ENCODE measurements at places on chromosomes 6 and 20.

DNA sequence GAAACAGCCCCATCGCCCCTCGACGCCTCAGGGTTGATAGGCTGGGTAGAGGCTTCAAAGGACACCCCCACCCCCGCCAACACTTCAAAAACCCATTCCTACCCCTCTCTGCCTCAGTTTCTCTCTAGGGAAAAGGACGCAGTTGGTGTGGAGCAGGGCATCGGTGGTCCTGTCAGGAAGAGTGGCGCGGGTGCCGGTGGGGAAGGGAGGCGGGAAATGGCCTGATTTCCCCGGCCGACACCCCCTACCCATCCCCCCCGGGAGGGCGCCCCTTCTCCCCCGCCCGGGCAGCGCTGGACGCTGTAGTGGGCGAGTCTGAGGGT is 367 bp downstream of the NRSN2 start:
- peaks cover 15% of the 10 kb centered on the region for H3K27me3 ChIP-seq
- DNase-seq = no peak
- H3K4me1 ChIP-seq = peaks cover 16% of the 10 kb centered on the region
- H3K27ac ChIP-seq = peak overlapping the region; percentile 100
- peak overlapping the region; percentile 83 for H3K4me3 ChIP-seq

GRCh38 chr6:156009656-156010055 is 554.0 kb upstream of the NOX3 start:
- no peak overlapping the region for H3K4me3 ChIP-seq
- no peaks in the 10 kb centered on the region for H3K36me3 ChIP-seq
- H3K27ac ChIP-seq = no peak overlapping the region

GRCh38 chr6:118875672-118876071 is 18.3 kb upstream of the ASF1A start:
- H3K27me3 ChIP-seq = no peaks in the 10 kb centered on the region
- peaks cover 4% of the 10 kb centered on the region for H3K36me3 ChIP-seq
- H3K4me3 ChIP-seq = no peak overlapping the region

DNA sequence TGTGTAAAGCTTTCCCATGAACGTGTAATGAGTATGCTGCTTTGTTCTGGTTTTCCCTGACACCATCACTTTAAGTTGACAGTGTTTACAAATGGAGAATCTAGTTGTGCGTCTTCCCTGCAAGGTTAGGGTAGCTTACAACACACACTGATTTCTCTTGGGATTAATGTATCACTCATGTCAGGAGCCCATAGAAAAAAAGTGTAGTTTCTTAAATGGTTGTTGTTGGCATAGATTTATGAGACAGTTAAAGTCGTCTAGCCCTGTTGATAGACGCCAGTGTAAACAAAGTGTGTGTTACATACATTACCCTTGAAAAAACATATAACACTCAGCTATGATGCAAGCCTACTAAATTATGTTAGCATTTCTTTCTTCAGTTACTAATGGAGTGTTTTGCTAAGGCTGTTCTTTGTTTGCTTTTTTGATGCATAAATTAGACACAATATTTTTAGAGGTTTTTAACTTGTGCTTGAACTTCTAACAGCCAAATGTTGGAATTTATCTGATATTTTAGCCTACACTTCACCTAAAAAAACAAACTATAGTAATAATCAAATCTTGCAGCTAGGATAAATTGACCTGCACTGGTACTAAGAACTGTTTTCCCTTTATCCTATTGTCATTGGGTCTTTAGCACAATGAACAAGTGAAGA is 88.6 kb downstream of the RNF217 start:
- no peak overlapping the region for H3K4me3 ChIP-seq
- peaks cover 2% of the 10 kb centered on the region for H3K4me1 ChIP-seq
- H3K36me3 ChIP-seq = no peaks in the 10 kb centered on the region
- DNase-seq = no peak
- H3K27ac ChIP-seq = no peak overlapping the region

DNA sequence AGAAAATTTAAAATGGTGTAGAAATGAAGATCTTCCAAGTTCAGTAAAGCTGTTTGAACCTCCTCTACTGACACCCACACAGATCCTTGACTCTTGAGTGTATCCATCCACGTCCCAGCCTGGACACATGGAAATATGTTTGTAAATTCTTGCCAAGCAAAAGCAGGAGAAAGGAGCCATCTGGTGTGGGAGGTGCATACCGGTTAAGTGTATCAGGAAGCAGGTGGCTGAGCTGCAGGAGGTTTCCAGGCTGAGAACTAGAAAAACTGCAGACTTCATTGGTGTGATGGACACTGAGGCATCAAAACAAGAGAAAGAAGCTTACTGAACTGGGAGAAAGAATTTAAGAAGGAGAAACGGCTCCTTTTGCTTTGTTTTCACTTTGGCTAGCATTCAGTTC is 229.9 kb upstream of the GRIK2 start:
- DNase-seq = peak; percentile 24
- no peaks in the 10 kb centered on the region for H3K27me3 ChIP-seq
- H3K4me3 ChIP-seq = no peak overlapping the region
- H3K4me1 ChIP-seq = peaks cover 23% of the 10 kb centered on the region

DNA sequence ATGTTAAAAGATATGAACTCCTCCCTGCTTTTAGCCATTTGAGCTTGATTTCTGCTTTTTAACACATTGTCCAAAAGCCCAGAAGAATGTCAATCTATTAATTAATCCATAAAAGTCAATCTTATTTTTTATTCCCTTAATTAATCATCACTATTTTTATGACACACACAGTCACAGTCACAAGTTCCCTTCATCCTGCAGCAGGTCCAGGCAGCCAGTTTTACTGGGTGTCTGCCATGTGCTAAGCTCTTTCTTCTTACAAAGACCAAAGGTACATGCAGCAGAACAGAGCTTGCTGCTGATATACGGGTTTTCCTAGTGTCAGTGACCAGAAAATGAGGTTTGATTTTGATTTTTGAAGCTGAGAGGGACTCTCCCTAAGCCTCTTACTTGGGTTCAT is 53.3 kb upstream of the SLC22A23 start:
- no peaks in the 10 kb centered on the region for H3K4me1 ChIP-seq
- H3K27ac ChIP-seq = no peak overlapping the region
- peaks cover 2% of the 10 kb centered on the region for H3K27me3 ChIP-seq
- no peak overlapping the region for H3K4me3 ChIP-seq
- H3K36me3 ChIP-seq = peaks cover 5% of the 10 kb centered on the region
- DNase-seq = no peak

DNA sequence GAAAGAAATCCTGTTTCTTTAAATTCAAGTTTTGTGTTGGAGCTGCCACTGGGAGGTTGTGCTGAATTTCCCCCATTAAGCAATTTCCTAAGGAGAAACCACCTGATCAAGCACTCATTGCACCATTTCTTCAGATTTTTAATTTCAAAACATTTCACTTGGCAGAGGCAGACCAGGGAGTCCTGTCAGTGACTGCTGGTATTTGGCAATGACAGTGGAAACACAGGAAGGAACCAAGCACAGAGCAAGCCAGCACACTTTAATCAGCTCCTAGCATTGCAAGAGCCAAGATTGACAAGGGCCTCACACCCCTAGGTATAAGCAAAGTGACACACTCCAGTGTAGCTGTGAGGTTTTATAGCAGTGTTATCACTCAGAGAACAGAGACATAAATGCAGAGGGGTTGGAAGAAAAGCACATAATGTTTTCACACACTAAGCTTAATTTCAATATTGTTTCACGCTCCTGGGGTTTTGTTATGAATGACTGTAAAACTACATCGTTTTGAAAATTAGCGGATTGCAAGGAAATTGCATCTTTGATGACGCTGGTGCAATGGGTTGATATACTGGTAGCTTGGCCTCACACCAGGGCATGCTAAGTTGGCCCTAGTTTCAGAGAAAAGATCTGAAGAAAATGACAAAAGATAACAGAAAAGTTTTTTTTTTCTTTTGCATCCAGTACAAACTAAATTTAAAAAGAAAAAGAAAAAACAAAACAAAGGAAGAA is 768.4 kb downstream of the TFAP2A start:
- H3K4me3 ChIP-seq = no peak overlapping the region
- no peak for DNase-seq
- no peaks in the 10 kb centered on the region for H3K27me3 ChIP-seq
- no peaks in the 10 kb centered on the region for H3K4me1 ChIP-seq

DNA sequence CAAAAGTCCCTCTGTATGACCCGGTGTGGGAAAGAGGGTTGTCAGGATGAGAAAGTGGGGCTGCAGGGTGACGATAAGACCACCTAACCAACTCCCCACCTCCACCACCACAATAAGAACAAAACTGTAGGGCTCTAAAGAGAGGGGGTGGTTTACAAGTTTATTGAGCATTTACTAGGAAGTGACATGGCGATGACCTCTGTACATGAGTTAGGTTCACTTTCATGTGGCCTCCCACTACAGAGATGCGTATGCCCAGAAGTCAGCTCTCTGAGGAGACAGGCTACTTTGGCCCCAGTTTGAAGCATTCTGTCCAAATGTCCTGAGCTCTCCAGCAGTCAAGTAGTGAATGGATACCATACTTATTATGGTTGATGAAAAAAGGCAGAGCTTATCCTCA is 28.7 kb upstream of the PI16 start:
- peaks cover 2% of the 10 kb centered on the region for H3K27me3 ChIP-seq
- peaks cover 7% of the 10 kb centered on the region for H3K36me3 ChIP-seq
- H3K27ac ChIP-seq = no peak overlapping the region
- DNase-seq = no peak

DNA sequence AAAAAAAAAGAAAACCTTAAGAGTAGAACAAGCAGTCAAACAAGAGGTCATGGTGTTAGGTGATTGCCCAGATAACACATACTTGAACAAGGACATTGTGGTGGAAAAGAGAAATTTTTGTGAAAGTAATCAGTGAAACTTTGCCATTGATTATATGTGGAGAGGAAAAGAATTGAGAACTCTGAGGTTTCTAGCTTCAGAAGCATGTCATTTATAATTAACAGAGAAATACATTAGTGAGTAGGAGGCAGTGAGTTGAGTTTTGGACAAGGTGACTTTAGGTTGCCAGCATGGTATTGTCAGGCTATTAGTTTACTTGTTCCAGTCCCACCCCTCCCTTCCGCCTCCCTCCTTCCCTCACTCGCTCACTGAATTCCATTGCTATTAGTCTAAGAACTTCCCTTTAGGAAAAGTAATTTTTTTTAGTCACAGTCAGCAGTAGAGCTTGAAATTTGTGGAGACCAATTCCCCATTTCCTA is 17.2 kb downstream of the TAB2 start:
- no peak for DNase-seq
- no peak overlapping the region for H3K4me3 ChIP-seq
- H3K36me3 ChIP-seq = no peaks in the 10 kb centered on the region
- H3K27ac ChIP-seq = no peak overlapping the region
- peaks cover 2% of the 10 kb centered on the region for H3K27me3 ChIP-seq
- peaks cover 30% of the 10 kb centered on the region for H3K4me1 ChIP-seq

DNA sequence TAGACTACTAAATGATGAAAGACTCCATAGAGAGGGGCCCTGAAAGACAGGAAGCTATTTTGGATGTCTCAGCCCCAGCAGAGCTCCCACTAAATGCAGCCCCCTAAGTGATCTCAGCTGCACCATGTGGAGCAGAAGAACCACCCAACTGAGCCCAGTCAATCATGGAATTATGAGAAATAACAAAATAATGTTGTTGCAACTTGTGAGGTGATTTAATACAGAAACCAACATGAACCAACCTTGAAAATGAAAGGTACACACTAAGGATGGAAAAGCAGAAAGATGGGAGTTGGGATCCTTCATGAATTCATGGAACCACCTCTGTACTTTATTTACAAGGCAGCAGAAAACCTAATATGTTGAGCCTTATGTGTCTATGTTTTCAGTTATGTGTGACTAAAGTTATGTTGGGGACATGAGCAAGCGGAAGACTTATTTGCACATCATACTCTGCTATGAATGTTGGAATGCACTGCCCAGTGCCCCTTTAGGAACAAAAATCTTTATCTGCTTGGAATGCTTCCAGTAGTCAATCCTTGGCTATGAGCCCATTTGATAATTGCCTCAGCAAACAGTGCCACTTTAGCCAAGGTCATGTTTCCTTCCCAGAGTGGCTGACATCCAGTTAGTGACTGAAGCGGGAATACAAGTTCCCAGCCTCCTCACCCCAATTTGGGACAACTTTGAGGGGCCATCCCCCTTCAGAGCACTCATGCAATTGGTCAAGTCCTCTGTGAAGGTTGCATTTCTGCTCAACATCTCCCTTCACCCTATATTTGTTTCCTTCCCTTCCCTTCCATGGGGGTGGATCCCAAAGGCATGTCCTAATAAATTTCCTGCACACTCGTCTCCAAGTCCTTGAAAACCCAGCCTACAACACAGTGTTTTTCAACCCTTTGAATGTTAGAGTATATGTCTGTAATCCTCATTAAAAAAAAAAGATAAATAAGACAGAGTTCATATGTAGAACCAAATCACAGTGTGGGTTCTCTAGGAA is 18.4 kb downstream of the TP53RK start:
- H3K4me3 ChIP-seq = no peak overlapping the region
- no peak for DNase-seq
- peaks cover 14% of the 10 kb centered on the region for H3K4me1 ChIP-seq
- H3K27me3 ChIP-seq = peaks cover 5% of the 10 kb centered on the region
- H3K27ac ChIP-seq = no peak overlapping the region
- H3K36me3 ChIP-seq = peaks cover 35% of the 10 kb centered on the region

DNA sequence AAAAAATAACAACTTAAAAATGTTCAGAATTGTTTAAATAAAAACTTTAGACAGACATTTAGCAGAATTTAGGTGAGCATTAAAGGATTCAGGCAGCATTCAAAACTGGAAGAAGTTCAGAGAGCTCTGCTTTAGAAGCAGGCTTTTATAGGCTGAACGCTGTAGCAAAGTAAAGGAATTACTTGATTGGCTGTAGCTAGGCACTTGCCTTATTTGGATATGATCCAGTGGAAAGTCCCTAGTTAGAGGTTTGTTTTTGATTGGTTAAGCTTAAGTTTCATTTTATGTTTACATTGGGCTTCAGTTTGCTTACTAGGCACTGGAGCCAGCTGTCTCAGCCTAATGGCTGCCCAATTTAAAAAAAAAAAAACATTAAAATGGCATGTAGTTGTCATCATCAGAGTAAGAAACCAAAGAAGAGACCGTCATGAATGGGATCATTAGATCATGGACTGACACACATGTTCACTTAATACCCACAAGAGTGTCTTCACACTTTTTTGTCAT is 65.1 kb downstream of the CBFA2T2 start:
- no peak overlapping the region for H3K27ac ChIP-seq
- H3K36me3 ChIP-seq = peaks cover 5% of the 10 kb centered on the region
- H3K4me3 ChIP-seq = no peak overlapping the region
- no peak for DNase-seq
- peaks cover 15% of the 10 kb centered on the region for H3K4me1 ChIP-seq
- no peaks in the 10 kb centered on the region for H3K27me3 ChIP-seq

GRCh38 chr6:5471044-5471443 is 209.7 kb downstream of the FARS2 start:
- H3K4me1 ChIP-seq = peaks cover 13% of the 10 kb centered on the region
- H3K4me3 ChIP-seq = no peak overlapping the region
- H3K27me3 ChIP-seq = peaks cover 2% of the 10 kb centered on the region
- DNase-seq = peak; percentile 82

GRCh38 chr6:12119085-12119588 is 107.0 kb downstream of the HIVEP1 start:
- no peak overlapping the region for H3K27ac ChIP-seq
- DNase-seq = no peak
- H3K4me3 ChIP-seq = no peak overlapping the region
- H3K27me3 ChIP-seq = peaks cover 2% of the 10 kb centered on the region
- H3K36me3 ChIP-seq = peaks cover 12% of the 10 kb centered on the region

Data from glutamatergic neuron (in vitro differentiated cells).